ENCODE measurements at places on chromosomes 12 and 14.

DNA sequence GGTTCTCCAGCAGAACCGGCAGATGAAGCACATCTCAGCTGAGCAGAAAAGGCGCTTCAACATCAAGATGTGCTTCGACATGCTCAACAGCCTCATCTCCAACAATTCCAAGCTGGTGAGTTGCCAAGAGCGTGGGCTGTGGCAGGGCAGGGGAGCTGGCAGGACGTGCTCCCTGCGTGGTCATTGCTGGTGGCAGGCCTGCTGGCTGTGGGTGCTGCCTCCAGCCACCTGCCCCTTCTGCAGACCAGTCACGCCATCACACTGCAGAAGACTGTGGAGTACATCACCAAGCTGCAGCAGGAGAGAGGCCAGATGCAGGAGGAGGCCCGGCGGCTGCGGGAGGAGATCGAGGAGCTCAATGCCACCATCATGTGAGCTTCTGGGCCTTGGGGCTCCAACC, 35.8 kb downstream of the IL31 start:
- no peak for DNase-seq

DNA sequence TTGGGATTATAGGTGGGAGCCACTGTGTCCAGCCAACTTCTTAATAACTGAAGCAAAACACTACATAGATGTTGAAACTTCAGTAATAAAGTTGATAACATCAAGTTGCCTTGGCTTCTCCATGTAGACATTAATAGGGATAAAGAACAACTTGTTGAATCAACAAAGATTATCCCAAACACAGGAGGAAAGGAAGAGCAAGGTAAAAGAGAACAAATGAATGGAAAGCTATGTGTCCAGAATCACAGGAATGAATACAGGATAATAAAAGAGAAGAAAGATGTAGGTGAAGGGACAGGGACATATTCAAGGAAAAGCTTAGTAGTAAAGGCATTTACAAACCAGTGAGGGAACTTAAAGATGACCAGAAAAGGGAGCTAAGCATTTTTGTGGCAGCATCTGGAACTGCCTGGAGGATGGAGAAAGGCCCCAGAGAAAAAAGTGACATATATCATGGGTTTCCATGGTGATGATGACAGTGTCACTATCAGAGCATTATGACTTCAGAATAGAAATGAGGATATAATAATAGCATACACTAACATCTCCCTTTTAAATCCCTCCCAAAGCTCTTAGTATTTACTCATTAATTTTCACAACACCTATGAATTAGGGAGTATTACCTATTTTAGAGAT, 24.0 kb upstream of the MDM1 start:
- DNase-seq, result no peak

DNA sequence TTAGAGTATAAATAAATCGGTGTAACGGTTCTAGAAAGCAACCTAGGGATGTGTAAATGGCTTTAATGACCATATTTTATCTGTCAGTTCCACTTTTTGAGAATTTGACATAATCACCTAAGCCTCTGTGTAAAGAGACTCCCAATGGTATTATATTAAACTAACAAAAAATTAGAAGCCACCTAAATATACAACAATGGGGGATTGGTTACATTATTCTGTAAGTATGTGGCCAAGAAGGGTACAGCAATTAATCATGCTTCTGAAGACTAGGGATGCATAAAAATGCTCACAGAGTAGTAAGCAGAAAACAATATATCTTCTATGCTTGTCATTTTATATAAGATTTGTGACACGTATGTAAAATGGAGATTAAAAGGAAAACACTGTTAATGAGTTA, 10.5 kb downstream of the RNF10 start:
- no peak for DNase-seq

DNA sequence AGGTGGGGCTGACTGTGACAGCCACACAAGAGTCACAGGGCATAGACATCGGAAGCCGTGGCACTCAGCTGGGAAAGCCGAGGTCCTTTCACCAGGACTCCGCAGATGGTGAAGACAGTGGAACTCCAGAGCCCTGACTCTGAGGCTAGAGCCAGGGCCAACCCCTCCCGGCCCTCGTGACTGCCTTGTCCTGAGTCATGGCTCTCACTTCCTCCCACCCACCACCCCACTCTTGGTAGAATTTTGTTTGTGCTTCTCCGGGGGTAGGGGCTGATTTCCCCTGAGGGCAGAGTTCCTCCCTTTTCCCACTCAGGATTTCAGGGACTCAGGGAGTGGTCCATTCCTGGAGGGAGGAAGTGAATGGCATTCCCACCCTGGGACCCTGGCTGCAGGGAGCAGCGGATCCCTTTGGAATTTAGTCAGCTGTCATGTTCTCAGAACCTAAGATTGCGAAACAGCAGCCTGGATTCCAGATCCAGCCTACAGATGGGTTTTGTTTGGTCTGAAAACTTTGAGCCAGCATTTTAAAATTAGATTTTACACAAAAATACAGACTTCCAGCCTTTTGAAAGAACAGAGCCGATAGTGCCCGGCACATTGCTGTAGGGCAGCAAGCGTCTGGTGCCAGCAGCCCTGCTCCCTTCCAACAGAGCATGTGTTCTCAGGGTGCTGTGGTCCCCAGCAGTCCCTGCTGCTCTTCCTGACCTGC, 50.7 kb downstream of the TPCN1 start:
- no peak for DNase-seq

GRCh38 chr14:78340250-78340649, 170.1 kb downstream of the NRXN3 start:
- no peak for DNase-seq

DNA sequence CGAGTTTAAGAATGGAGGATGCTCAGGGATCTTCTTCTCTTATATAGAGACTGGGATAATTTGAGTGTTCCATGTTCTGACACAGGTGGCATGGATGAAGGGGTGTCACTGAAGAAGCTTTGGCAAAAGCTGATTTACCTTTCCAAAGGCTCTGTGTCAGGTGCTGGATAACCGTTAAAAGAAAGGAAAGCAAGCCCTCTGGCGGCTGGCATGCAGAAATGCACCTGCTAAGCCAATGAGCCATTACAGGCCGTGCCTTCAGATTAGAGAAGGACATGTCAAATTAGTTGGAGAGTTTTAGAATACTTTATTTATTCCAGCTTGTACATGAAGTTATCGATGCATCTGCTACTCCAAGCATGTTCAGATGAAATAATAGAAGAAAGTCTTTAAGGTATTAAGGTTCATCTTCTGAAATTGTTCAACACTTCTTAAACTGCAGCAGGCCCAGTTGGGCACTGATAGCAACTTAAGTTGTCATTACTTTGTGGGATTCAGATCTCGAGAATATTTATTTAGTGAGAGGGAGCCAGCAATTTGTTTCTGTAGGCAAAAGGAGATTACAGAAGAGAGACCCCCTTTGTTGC, 678.2 kb downstream of the NRXN3 start:
- DNase-seq, result no peak

DNA sequence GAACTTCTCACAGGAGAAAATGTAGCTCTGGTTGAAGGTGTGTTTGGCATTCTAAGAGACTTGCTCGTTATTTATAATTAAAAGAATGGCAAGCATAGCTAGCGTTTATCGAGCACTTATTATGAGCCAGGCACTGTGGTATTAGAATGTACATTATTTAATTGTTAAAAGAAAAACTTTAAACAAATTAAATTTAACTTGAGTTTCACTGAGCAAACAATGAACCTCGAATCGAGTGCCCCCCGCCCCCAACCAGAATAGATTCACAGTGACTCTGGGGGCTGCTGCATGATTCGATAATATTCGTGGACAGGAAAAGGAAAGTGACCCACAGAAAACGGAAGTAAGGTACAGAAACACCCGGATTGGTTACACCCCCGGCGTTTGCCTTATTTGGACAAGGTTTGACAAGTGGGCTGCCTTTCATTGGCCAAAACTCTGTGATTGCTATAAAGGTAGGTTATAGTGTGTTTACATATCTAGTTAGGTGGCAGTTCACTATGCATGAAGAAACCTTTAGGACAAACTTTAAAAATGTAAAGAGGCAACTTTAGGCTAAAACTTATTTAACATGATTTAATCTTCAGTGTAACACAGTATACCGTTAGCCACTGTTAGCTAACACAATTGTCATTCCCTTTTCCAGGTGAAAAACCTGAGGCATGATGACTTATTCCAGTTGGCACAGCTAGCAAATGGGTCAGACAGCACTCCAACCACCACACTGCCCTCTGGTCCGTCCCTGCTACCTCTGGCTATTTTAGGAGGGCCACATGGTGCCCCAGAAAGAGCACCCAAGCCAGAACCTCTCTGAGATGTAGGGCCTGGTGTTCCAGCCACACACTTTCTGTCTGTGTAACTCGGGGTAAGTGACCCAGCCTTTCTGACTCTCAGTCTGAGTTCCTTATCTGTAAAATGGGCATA, 7.1 kb downstream of the SCNN1A start:
- no peak for DNase-seq

DNA sequence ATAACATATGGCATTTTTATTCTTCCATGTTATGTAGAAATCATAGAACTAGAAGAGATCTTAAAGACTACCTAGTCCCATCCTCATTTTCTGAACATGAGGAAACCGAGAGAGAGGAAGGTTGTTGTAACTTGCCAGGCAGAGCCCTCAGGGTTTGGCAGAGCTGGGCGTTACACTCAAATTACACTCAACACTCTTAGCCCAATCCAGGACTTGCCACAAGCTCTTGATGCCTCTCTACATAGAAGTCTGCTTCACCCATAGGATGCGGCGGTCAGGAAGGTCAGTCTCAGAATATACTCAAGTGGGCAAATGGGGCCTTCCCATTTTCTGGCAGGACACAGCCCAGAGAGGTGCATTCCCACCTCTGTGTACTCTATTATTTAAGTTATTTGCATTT, 208.1 kb downstream of the ZFP36L1 start:
- DNase-seq, result no peak

GRCh38 chr14:50366589-50366988, 30.1 kb downstream of the CDKL1 start:
- no peak for DNase-seq

- DNase-seq, result no peak
These were observed 70.6 kb downstream of the SAMD4A start for GRCh38 chr14:54637270-54638134.

GRCh38 chr12:69837657-69838415, 12.8 kb downstream of the MYRFL start:
- no peak for DNase-seq

GRCh38 chr12:9024512-9024911, 35.2 kb downstream of the KLRG1 start:
- no peak for DNase-seq

DNA sequence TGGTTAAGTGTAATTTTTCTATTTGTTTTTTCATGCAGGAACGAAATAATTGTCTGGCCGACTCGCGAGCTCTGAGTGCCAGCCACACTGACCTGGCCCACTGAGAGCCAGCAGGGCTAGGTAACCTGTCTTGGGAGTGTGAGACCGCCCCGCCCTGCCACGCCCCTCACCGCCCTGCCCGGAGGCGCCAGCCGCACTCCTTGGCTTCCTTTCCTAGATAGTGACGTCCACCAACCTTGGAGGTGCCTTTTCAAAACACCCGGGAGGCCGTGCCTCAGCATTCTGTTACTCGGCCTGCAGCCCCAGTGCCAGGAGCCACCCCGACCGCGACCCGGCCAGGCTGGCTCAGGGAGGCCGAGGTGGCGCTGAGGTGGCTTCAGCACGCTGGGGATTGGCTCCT, 21.7 kb downstream of the XRCC3 start:
- no peak for DNase-seq

DNA sequence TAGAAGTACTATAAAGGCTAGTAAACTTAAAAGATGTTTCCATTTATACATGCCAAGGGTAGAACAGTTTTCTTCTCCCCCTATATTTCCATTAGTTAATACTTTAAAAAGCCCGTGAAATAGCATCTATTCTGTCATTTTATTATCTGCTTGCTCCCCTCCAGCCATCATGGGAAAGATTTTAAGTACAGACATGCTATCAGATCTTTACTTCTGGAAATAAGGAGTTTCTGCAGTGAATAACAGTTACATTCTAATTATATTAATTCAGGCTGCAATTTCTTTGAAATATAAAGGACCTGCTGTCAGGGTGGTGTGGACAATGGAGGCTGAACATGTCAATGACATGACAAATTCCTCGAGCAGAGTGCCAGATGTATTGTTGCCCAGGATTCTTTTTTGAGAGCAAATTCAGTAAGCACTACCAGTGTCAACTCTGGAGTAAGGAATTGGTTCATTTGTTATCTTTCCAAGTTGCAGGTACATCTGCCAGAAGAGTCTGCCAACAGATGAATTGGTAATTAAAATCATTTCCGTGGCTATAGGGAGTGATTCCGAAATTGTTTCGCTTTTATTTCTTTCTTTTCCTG, 151.3 kb downstream of the BTG1 start:
- no peak for DNase-seq

- DNase-seq, result no peak
These were observed 222.8 kb downstream of the EGLN3 start for GRCh38 chr14:33728010-33728498.

GRCh38 chr14:23160924-23161522, 22.4 kb downstream of the SLC7A8 start:
- DNase-seq, result no peak

DNA sequence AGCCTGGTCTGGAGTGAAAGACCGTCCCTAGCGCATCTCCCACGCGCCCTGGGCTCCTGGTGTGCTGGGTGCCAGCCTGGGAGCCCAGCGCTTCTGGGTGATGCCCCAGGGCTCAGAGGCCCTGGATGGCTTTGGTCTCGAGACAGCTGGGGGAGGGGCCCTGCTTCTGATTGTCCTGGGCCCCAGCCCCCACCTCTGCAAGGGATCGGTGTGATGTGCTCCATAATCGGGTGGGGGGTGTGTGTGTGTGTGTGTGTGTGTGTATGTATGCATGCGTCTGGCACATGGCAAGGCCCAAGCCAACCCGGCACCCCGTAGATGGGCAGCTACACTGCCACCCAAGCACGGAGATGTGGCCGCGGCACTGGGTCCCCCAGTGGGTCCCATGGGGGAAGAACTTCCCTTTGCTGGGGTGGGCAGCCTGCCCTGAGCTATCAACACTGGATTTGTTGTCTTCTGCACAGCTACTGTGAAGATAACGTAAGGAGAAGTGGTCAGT, 3.1 kb downstream of the ZBTB42 start:
- DNase-seq, result no peak

DNA sequence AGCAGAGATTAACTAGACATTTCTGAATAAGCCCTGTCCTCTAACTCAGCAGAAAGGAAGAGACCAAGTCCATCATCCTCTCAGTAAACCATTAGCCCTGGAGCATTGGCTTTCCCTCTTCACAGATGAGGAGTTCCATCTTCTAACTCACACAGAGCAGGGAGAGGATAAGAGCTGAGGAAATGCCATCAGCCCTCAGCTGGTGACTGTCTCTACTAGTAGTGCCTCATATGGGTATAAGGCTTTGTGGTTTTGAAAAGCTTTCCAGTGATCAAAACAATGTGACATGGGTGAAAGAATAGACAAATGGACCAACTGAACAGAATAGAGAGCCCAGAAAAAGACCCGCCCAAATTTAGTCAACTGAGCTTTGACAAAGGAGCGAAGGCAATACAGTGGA, 197.2 kb upstream of the NUDT4 start:
- no peak for DNase-seq

GRCh38 chr12:122749569-122750332, 2.9 kb upstream of the DENR start:
- no peak for DNase-seq

DNA sequence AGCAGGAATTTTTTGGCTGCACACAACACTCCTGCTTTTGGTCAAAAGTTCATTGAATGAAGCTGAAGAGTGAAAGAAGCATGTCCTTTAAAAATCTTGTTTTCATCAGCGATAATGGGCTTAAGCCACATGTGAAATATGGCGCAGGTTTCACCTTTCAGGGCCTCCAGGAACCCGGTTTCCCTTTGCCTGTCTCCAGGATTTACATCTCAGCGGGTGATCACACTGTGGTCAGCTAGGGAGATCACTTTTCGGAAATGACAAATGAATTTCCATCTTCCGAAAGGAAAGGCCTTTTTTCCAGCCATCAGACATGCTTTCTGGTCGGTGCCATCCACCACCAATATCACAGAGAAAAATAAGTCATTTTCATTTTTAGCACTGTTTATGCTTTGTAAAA, 727.1 kb upstream of the TBX3 start:
- no peak for DNase-seq

Measured in activated CD4-positive, alpha-beta T cell treated with anti-CD3 and anti-CD28 coated beads for 4 hours (primary cell).